ENCODE measurements at places on chromosomes 4 and X.

DNA sequence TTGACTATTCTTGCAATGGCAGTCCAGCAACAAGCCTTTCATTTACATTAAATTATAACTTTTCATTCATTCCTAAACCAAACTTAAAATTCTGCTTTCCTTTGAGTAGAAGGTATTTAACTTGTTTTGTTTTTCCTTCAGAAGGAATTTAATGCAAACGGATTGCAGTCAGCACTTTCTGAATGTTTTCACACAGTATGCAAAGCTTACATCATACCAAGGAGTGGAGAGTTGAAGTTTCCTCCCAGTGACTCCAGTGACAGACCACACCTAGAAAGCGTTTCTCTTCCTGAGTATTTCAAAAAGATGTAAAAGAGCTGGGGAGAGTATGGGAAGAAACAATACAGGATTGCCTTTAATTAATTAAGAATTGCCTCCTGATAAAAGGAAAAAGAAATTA, 8.1 kb downstream of the EPGN start:
- DNase-seq: no peak

DNA sequence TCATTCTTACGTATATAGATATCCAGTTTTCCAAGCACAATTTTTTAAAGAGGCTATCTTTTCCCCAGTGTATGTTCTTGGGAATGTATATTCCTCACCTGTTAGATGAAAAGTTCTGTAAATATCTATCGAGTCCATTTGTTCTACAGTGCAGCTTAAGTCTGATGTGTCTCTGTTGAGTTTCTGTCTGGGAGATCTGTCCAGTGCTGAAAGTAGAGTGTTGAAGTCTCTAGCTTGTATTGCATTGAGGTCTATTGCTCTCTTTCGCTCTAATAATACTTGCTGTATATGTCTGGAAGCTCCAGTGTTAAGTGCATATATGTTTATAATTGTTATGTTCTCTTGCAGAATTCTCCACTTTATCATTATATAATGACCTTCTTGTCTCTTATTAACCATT, 373.1 kb downstream of the PPARGC1A start:
- no peak for DNase-seq

- no peak for DNase-seq
These were observed 197.9 kb downstream of the EVC2 start for GRCh38 chr4:5510504-5510903.

DNA sequence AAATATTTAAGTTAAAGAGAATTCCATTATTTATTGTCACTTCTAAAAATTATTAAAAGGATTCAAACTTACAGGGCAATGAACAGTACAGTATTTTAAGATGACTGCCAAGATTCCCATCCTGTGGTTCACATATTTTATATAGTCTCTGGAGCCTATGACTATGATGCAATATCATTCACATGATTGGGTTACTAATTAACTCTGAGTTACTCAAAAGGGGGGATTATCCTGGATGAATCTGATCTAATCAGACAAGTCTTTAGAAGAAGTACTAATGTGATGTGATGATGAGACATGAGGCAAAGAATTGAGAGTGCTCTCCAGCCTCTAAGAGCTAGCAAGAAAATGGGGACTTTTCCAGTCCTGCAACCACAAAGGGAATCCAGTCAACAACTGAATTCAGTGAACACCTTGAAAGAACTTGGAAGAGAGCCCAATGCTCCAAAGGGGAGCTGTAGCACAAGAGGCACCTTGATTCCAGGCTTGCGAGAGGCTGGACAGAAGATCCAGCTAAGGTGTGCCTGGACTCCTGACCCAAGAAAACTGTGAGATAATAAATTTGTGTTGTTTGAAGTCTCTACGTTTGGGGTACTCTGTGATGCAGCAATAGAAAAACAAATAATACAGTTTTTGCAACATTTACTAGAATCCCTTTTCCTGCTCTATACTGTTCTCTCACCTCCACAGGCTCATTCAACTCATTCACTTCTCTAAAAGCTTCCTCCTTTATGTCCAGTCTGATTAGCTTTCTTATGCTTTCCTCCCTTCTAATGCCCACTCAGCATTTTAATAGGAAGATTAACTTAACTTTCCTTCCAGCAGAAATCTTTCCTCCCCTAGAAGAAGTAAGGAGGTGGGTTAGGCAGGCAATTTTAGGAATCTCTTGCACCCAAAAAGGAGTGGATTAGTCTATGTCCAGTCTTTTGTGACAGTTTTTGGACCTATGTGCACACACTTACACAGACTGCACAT, 133.8 kb upstream of the LCORL start:
- DNase-seq: no peak

- no peak for DNase-seq
These were observed 1609.1 kb downstream of the C4orf33 start for GRCh38 chr4:130705023-130705422.

GRCh38 chrX:145910017-145910416, 92.4 kb downstream of the SLITRK2 start:
- no peak for DNase-seq

DNA sequence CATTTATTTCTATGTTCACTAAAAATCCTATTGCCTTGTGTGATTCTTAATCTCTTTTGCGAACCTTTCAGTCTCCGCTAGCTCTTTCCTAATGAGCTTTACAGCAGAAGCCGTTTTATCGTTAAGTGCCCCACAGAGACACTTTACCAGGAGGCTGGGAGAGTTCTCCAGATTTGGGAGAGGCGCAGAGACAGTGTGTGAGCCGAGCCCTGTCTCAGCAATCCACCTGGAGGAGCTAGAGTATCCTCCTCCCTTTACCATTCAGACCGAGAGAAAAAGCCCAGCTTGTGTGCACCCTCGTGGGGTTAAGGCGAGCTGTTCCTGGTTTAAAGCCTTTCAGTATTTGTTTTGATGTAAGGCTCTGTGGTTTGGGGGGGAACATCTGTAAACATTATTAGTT, 54.9 kb upstream of the MTM1 start:
- DNase-seq: no peak

- DNase-seq: no peak
These were observed 45.1 kb upstream of the FAM9A start for GRCh38 chrX:8846266-8846665.

- DNase-seq: no peak
These were observed 106.8 kb upstream of the MAGEA10 start for GRCh38 chrX:152245213-152245612.
